ENCODE measurements at places on chromosomes 16 and 17.

GRCh38 chr16:73290258-73290657 is 242.3 kb upstream of the ZFHX3 start:
- DNase-seq = no peak

GRCh38 chr17:39177256-39177655 is 11.3 kb upstream of the ARL5C start:
- DNase-seq = peak; percentile 42

GRCh38 chr16:81616321-81617020 is 162.6 kb upstream of the PLCG2 start:
- DNase-seq = peak; percentile 56

GRCh38 chr17:40139566-40140058 is 725 bp upstream of the CASC3 start:
- DNase-seq = no peak

DNA sequence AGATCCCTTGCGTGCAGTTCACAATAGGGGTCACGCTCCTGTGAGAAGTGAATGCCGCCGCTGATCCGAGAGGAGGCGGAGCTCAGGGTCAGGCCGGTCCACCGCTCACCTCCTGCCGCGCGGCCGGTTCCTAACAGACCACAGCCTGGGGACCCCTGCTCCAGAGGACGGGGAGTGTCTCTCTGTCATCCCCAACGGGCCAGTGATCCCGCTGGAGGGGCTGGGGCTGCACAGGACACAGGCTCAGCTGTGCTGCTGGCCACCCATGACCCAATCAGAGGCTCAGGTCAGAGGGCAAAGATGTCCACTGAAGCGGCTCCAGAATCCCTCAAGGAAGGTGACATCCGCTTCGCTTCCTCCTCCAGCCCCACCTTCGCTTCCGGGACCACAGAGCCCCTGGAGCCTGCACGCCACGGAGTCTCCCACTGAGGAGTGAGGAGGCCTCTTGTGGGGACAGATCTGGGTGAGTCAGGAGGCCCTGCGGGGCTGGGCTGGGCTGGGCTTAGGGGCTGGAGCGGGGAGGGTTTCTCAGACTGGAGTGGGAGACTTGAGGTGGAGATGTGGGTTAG is 115.4 kb downstream of the METRNL start:
- DNase-seq = peak; percentile 37

GRCh38 chr16:2692251-2692947 is 10.1 kb downstream of the KCTD5 start:
- DNase-seq = no peak

GRCh38 chr16:22065252-22065651 is 27.1 kb upstream of the VWA3A start:
- no peak for DNase-seq

DNA sequence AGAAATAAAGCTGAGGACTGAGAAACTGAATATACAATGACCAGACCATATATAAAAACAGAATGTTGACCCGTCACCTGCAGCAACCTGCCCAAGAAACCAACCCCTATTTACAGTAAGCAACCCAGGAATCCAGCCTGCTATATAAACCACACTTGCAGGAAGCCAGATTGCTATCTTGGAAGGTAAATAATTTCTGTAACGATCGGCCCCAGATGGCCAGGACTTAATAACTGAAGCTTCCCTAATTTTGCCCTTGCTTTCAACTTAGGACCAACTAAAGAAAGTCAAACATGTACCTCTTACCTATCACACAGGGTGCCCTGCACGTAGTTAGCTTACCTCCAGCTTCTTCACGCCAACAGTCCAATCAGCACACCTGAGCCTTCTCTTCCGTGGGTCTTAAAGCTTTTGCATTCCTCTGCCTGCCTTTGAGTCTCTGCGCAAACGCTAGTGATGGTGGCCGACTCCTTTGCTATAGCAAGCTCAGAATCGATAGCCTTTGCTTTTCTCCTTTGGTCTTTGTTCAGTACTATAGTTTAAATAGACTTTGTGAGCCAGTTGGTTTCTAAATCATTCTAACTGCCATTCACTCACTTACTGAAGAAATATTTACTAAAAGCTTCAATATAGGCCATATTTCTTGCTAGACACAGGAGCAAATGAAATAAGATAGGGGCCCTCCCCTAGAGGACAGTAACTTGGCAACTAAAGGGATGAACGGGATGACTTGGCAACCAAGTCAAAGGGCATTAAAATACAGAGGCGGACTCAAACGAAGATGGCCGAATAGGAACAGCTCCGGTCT is 31.3 kb downstream of the MPHOSPH6 start:
- no peak for DNase-seq

- no peak for DNase-seq
Measured at GRCh38 chr17:73719588-73720071, 75.4 kb upstream of the SDK2 start.

GRCh38 chr16:82391690-82392089 is 221.7 kb upstream of the MPHOSPH6 start:
- no peak for DNase-seq

DNA sequence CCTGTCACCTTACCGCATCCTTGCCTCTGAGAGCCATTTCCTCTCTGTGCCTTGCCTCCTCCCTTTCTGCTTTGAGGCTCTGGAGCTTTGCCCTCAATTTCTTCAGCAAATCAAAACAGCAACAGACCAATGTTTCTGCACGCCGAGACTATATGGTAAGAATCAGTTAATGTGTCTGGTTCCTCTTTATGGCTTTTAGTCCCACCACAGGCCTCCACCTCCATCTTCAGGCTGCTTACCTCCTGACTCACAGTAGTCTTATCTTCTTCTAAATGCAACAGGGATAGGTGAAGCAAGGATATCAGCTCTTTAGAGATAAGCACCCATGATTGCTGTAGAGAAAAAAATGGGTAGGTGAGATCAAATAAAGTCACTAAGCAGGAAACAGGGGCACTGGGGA is 9.2 kb upstream of the ALDOC start:
- no peak for DNase-seq

GRCh38 chr16:75106351-75107274 is 10.0 kb downstream of the LDHD start:
- no peak for DNase-seq

- DNase-seq = no peak
Measured at GRCh38 chr17:17762744-17763105, 74.1 kb downstream of the SREBF1 start.

DNA sequence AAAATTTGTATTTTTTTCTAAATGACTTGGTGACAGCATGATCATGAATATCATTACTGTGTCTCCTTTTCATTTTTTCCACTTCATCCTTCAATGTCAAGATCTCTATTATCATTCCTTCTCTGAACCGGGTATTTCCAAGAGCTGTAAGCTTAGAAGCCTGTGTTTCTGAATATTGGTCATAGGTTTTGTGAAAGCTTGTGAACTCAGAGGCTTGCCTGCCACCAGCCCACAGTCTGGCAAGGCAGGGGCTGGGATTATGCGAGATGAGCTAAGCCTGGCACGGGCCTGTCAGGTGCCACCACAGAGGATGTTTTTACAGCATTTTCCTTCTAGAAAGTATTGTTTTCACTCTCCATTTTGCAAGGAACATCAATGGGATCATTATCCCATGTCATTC is 92.8 kb downstream of the MYH10 start:
- DNase-seq = no peak

GRCh38 chr16:30662449-30662848 is 4.2 kb downstream of the FBRS start:
- no peak for DNase-seq

- no peak for DNase-seq
Measured at GRCh38 chr17:77927777-77928518, 30.6 kb upstream of the TNRC6C start.

GRCh38 chr16:89344846-89345611 is 127.5 kb downstream of the ZNF778 start:
- no peak for DNase-seq

GRCh38 chr17:78817123-78817522 is 23.5 kb downstream of the USP36 start:
- DNase-seq = no peak

DNA sequence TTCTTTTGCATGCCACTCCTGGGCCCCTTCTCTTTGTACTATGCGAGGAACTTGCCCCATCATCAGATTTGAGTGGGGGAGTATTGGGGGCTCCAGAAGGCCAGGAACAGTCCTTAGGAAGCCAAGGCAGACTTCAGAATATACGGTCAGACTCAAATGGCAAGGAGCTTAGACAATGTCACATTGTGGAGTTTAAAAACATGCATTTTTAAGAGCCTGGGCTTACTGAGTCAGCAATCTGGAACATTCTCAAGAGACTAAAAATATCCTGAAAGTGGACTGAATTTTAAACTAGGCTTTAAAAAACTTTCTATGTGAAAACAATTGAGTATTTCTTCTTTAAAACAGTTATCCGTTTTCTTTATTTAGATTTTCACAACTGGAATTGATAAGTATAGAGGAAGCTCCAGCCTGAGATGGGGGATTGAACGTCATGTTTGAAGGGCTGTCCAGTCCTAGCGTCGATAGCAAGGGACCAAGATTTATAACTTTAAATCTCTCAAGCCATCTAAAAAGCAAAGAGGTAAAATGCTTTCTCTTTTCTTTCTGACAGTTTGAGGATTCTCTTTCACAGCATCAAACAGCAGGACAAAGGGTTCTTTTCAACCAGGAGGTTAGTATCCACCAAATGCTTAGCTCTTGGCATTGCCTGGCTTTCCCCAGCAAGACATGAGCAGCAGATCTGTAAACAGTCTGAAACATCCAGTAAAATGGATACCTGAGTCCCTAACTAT is 45.8 kb upstream of the CDRT4 start:
- peak; percentile 53 for DNase-seq

DNA sequence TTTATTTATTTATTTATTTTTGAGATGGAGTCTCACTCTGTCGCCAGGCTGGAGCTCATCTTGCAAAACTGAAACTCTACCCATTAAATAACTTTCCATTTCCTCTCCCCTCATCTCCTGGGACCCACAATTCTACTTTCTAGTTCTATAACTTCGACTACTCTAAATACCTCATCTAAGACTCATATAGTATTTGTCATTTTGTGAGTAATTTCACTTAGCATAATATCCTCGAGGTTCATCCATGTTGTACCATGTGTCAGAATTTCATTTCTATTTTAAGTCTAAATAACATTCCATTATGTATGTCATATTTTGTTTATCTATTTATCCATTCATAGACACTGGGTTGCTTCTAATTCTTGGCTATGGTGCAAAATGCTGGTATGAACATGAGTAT is 5.1 kb upstream of the NT5M start:
- peak; percentile 83 for DNase-seq
